ENCODE measurements at places on chromosomes 2 and 18. TPM values are rescaled to one million over a fixed set of nuclear protein-coding genes. Genes with fewer than 3 reads are reported as not detected.

DNA sequence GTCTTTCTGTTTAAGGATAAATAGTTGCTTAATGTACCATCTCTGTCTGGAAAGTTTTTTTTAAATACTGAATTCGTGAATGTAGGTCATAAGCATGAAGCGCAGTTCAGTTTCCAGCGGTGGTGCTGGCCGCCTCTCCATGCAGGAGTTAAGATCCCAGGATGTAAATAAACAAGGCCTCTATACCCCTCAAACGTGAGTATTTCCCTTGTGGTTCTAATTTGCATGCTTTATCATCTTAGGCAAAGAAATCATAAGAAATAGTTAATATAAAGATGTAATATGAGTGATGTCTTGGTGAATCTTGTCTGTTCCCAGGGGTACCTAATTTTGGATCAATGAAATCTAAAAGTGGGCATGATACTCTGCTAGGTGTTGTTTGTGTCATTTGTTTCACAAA, 1.5 kb downstream of the NDC80 start:
- DNase-seq: no peak

GRCh38 chr2:128237911-128238697, 80.6 kb downstream of the HS6ST1 start:
- DNase-seq: no peak

LONRF2 gene
- total RNA-seq: 1.4 TPM

GRCh38 chr18:34834897-34835296, 124.8 kb downstream of the DTNA start:
- no peak for DNase-seq

All from MG63 (cell line).